ENCODE measurements at places on chromosomes 5 and 9.

DNA sequence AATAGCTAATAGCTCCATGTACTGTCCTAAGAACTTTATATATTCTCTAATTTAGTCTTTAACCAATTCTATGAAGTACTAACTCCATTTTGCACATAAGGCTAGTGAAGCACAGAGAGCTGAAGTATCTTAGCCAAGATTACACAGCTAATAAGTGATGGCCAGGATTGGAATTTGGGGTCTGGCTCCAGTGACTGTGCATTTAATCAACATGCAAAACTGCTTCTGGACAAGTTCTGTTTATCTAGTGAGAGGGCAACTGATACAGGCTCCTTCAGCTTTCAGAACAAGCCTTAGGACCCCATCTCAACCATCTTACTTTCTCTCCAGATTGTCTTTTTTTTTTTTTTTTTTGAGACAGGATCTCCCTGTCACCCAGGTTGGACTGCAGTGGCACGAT, 21.3 kb downstream of the SLC25A25 start:
- DNase-seq = no peak

DNA sequence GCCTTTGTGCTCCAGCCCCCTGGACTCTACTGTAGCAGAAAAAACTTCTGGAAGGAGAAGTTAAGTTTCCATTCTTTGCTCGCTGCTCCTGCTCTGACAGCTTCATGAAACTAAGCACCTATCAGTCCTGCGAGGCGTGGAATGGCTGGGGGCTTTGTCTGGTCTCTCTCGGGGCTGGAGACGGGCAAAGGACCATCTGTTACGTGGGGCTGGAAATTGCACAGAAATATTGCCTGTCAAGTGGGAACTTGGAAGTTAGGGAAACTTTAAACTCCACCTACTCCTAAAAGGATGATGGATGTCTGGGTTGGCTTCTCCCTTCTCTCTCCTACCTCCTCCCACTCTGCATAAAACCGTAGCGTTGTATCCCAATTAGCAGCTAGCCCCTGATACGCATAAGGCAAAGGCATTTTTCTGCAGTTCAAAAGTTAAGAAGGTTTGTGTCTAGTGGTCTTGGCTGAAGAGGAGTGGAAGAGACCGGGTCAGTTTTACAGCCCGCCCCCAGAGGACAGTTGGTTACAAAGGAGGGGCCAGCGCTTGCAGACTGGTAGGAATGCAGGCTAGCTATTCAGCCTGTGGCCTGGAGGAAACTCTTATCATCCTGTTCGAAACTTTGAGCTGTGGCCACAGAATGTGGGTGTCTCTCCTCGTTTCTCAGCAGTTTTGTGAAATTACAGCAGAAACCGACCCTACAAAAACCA, 1.3 kb downstream of the FBXL7 start:
- peak; percentile 45 for DNase-seq

DNA sequence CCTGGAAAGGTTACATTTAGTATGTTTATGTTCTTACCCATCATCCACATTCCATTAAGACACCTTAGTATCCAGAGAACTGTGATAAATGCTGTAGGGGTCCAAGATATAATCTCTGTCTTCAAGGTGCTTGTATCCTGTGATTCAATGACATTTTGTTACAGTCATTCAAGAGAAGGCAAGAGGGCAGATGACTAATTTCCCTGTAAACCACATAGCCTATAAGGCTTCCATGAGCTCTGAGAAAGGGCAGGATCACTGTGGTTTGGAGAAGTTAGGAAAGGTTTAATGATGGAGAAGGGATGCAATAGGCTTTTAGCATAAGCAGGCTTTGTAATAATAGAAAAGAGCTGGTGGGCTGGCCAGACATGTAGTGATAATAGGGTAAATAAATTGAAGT, 40.0 kb downstream of the PAPPA start:
- DNase-seq = peak; percentile 57

DNA sequence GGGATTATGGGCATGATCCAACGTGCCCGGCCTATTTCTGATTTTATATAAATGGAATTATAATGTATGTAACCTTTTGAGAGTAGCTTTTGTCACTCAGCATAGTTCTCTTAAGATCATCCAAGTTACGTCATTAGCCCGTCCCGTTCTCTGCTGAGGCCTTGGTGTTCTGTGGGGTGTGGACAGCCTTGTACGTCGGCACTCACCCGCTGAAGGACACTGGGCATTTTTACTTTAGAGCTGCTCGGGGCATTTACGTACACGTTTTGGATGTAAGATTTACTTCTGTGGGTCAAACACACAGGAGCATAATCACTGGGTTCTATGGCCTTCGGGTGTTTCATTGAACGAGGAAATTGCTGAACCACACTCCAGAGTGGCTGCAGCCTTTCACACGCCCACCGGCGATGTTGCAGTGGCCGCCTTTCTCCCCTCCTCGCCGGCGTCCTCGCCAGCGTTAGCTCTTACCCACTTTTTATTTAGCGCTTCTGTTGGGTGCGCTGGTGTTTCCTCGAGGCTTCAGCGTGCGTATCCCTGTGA, 101.8 kb downstream of the EHMT1 start:
- peak; percentile 99 for DNase-seq

- no peak for DNase-seq
These were observed 719 bp downstream of the ARL14EPL start for GRCh38 chr5:116032991-116033390.

GRCh38 chr9:35793461-35793860, 2.1 kb downstream of the NPR2 start:
- DNase-seq = no peak

GRCh38 chr9:108755979-108756378, 99.8 kb downstream of the ACTL7B start:
- DNase-seq = no peak

GRCh38 chr5:27474047-27474309, 435.6 kb upstream of the CDH9 start:
- DNase-seq = no peak

DNA sequence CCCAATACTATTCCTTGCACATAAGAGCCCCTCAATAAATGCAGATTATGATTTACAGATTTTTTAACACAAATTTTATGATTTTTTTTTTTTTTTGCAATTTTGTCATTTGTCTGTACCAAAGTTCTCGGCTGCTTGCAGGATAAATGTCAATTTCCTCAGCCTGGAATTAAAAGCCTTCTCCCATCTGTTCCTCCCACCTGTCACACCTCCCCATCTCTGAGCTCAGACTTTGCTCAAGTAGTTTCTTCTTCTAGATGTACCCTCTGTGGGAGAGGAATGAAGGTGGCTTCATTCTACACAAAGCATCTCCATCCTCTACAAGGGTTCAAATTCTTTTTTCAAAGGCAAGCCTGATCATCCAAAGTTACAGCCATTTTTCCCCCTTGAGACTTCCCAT, 153.7 kb upstream of the GRAMD2B start:
- no peak for DNase-seq

GRCh38 chr9:135490166-135490870, 10.2 kb upstream of the MRPS2 start:
- no peak for DNase-seq

GRCh38 chr5:38403406-38403805, 145.0 kb downstream of the EGFLAM start:
- no peak for DNase-seq

DNA sequence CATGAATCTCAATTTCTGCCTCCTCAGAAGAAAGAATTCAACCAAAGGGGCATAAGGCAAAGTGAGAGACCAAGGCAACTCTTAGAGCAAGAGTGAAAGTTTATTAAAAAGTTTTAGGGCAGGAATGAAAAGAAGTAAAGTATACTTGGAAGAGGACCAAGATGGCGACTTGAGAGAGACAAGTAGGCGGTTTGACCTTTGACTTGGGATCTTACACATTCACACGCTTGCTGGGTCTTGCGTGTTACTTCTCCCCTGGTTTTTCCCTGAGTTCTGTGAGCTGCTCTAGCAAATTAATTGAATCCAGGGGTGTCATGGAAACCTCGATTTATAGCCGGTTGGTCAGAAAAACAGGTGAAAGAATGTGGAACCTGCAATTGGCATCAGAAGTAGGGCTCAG, 7.0 kb downstream of the ZNF346 start:
- DNase-seq = no peak

DNA sequence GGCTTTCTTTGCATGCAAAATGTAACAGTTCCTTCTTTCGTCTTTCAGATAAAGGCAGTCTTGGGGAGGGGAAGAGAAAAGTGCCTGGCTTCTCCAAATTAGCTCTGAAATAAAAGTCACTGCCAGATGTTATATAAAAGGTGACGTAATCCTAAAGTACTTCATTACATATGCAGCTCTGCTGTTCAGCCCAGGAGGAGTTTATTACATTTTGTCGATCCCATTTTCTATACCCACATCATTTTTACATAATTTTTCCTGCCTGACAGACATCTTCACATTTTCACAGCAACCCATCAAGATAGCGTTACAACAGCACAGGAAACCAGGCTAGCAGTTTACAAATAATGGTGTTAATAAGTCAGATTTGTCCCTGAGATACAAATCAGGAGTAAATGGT, 86.7 kb upstream of the SLC30A5 start:
- no peak for DNase-seq

DNA sequence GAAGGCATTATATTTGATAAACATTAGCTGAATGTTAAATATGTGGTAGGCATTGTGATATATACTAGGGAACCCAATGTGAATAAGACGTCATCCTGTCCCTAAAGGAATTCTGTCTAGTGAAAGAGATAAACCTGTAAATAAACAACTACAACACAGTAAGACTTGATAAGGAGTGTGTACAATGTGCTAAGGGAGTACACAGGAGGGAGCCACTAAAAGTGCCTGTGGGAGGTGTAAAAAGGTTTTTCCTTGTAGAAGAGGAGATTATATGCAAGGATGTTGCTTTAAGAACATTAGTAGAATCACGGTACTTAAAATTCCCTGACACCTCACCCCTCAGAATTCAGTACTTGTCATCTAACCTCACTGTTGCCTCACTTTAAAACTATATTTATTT, 91.7 kb downstream of the KIAA0825 start:
- DNase-seq = no peak

GRCh38 chr5:40396317-40396716, 283.4 kb upstream of the PTGER4 start:
- no peak for DNase-seq

GRCh38 chr9:122051351-122052321, 41.5 kb downstream of the TTLL11 start:
- no peak for DNase-seq

DNA sequence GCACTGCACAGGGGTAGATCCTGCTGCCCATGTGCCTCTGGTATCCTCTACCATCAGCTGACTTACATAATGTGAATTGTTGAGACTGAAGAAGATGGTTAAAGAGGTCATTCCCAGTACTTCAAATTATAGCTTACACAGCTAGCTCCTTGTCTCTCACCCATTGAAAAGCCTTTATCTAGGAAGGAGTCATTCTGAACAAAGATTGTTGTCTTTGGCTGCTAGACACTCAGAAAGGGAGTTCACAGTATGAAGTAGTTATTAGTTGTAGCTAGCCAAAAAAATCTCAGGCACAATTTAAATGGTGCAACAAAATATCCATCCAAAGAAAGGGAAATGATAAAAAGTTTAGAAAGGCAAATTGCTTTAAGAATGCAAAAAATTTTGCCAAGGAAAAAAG, 102.0 kb upstream of the NREP start:
- no peak for DNase-seq

- peak; percentile 20 for DNase-seq
These were observed 28.4 kb upstream of the BTNL3 start for GRCh38 chr5:180960209-180960608.
